ENCODE measurements at places on chromosomes 5 and 9.

DNA sequence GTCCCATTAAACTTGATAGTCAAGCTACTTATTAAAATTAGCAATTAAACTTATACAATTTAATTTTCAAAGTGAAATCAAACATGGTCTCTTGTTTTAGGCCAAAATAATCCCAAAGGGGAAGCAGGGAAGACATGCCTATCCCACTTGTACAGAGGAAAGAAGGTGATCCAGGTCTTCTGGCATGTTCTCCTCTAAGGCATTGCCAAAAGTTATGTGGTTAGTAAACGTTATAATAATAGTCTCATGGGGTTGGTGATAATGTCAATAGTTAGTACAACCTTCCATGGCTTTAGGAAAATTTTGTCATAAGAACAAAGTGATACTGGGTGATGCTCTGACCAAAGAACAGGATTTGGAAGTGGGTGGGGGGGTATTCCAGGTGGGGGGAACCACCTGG, 52.8 kb downstream of the ROR2 start:
- DNase-seq, result no peak

DNA sequence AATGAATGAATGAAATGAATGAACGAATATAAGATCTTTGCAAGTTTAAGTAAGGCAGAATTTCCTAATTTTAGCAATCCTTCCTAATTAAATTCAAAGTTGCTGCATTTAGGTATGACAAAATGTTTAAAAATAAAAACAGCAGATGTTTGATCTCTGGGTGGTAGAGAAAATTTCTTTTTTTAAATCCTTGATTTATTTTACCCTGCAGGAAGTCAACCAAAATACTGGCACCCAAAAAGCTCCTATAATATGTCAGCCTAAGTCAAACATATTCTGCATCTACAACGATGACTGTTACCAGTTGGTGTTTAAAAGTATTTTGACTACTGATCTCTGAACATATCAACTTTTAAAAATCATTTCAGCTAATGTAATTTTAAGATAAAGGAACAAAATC, 58.4 kb downstream of the TTC39B start:
- DNase-seq, result no peak

DNA sequence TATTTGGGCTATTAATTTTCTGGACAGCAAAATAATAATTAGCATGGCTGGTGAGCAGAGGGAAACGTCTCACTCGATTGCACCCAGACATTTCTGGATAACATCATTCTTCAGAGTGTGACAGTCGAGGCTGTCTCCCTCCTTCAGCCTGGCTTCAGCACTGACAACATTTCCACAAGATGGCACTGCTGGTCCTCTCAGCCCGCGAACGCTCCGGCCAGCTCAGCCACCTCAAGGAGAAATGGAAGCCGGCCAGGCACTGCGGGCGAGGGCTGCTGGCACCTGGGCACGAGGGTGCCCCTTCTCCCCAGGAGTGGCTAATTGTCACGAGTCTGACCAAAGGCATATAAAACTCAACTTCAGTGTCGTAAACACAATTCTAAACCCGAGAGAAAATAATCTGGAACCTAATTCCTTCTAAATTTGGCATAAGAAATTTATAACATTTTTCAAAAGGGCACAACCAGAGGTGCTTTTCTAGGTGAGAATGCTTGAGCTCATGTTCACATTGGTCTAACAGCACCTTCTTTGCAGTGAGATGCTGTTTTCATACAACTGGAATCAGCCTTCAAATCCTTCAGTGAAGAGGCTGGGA, 65.9 kb downstream of the DAP start:
- DNase-seq, result peak; percentile 62

DNA sequence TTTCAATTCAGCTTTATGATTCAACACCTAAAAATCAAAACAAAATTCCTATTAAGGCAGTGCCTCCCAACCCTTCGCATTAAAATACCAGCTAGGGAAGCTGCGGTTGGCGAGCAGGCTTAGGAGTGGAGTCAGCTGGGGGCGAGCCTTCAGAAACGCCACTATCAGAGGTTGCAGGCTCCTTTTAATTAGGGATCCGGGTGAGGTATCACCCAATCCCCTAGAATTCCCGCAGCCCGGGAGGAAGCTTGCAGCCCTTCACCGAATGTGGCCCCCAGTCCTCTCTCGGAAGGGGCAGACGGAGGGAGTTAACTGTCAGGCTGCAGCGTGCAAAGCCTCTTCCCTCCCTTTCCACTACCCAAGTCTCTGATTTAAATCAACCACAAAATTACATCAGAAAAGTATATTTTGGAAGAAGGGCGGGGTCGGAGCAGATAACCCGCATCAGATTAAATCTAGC, 1.7 kb downstream of the STC2 start:
- DNase-seq, result no peak

DNA sequence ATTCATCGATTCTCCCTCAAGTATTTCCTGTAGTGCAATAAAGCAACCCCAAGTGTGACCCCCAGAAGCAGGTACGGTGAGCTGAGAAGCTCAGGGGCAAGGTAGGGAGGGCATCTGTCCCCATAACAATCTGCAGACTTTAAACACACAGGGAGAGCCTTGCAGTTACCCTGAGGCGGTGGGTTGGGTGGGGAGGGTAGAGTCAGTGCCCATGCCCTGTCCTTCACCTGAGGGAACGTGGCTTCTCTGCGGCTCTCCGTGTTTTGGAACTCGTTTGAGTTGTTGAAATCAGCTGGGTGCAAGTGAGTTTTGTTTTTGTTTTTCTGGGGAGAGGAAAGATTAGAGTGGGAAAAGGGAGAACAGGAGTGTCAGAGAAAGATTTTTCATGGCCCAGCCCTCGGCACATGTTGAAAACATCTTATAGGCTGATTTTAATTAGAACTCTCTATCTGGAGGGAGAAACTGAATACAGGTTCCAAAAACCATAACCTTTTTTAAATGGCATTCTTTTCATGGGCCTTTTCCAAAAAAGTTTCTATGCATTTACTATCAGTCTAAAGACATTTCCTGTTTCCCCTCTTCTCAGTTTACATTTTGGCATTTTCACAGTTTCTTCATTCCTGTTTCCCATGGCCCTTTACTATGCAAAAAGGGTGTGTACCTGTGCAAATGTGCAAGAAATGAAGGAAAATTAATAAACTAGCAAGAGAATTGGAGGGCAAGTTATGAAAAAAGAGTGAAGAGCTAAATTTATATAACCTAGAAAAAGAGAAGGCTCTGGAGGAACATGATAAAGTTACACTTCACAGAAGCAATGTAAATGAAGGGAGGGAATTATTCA, 266.5 kb upstream of the VLDLR start:
- DNase-seq, result no peak

- DNase-seq, result no peak
These were observed 30.0 kb upstream of the SLC12A7 start for GRCh38 chr5:1141834-1142233.

- no peak for DNase-seq
These were observed 75.3 kb downstream of the COL23A1 start for GRCh38 chr5:178514851-178515418.

- peak; percentile 58 for DNase-seq
These were observed 27.4 kb downstream of the UNC5A start for GRCh38 chr5:176837707-176838115.

DNA sequence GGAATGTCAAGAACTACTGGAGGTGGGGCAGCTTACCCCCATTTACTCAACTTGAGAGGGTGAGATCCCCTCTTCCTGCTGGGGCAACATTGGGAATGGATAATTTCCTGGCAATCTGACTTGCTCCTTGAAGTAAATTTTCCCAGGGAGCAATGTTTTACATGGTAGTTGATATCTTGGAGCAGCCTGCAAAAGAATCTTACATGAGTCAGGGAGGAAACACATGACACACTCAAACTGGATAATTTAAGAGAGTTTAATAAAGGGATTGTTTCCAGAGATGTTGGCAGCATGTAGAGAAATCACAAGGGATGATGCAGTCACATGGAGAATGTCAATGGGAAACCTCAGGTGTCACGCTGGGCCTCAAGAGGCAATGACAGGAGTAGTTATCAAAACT, 212.5 kb downstream of the GAS1 start:
- no peak for DNase-seq

GRCh38 chr9:113343732-113344231, 3.7 kb upstream of the WDR31 start:
- peak; percentile 93 for DNase-seq

DNA sequence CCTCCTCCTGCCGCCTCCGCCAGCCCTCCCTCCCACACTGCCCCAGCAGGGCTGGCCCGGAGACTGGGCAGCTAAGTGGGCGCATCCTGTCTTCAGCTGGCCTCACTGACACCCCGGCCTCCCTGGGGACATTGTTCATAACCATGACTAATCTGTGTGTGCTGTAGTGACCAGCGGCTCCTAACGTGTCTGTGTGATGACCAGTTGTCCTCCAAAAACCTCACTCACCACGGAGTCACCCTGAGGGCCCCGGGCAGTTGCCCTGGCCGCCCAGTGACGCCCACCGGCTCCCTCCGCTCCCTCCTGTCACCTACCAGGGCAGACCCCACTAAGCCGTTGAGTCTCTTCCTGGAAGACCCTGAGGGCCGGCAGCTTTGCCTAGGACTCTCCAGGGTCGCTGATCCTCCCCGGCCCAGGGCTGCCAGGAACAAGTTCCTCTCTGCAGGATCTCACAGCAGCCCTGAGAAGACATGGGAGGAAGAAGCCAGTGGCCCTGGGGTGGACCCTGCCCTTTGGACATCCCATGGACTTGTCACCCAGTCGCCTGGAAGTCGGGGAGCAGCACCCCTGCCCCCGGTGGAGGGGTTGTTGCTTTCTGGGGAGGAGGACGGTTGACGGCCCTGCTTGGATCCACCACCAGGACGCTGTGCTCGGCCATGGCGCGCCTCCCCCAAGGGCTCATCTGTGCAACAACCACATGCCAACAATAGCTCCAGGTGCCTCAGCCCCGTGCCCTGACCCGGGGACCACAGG, 110.2 kb upstream of the LMX1B start:
- no peak for DNase-seq

- DNase-seq, result no peak
These were observed 15.4 kb downstream of the ANKRD34B start for GRCh38 chr5:80554646-80555045.

- DNase-seq, result no peak
These were observed 38.6 kb downstream of the RANBP6 start for GRCh38 chr9:5976674-5977397.

DNA sequence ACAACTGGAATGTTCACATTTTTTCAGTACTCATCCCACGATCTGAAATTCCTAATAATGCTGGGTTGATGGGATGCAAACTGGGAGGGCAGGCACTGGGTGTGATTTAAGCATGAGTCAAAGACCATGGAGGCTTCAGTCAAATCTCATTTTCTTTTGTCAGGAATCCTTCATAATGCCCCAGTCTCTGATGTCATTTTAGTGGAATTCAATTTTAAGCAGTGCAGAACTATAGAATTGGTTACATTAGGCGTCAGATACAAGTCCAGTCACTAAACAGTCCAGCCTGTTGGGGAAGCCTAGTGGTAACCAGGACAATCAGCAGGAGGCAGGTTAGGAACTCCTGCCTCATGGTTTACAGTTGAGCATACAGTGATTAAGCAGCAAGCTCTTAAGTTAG, 41.0 kb upstream of the TMEM215 start:
- no peak for DNase-seq

- no peak for DNase-seq
These were observed 7.6 kb upstream of the AHRR start for GRCh38 chr5:313806-314376.

GRCh38 chr9:18368206-18368605, 105.7 kb upstream of the ADAMTSL1 start:
- DNase-seq, result no peak

DNA sequence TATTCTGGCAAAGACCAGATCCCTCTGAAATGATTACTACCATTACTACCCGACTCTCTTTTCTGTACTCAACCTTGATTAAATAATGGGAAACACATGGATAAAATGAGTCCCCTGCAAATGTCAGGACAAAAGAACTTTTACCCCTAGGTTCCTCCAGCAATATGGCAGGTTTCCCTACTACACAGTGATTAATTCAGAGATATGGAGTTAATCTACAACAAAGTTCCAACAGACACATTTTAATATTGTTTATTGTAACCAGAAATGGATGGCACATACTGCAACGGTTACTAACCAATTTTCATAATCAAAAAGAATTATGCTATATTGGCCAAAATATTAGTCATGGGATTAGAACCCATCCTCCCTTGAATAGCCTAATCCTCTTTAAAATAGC, 294.8 kb downstream of the ATPSCKMT start:
- DNase-seq, result no peak

DNA sequence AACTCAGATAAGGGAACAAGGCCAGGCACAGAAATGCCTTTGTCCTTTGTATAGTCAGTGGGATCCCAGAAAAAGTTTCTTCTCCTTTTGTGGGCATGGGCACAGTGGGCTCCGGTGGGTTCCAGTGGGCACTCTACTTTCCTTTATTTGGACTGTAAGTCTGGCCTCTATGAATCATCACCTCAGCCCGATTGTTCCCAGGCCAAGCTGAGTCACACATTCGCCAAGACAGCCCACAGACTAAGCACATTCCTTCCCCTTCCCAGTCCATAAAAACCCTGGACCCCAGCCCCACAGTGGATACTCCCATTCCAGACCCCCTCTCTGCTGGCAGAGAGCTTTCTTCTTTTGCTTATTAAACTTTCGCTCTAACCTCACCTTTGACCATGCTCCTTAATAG, 165.0 kb downstream of the FBXL17 start:
- DNase-seq, result no peak

All from putamen (tissue), 1 donor.